ENCODE measurements at places on chromosomes 2 and 18.

DNA sequence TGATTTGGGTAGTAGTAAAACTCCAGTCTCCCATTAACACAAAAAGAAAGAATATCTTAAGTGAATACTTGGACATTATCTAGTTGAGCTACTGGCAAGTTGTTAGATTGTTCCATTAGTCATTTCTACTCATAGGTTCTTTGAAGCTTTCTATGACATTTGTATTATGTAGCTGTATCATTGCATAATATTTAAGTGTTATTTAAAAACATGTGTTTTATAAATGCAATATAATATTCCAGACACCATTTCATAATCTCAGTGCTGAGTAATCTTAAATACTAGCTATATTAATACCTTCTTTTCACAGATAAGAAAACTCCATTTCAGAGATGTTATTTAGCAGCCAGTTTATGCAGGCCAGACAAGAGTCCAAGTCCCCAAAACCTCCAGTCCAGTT lies 271.9 kb downstream of the NCKAP5 start:
- no peak for DNase-seq

DNA sequence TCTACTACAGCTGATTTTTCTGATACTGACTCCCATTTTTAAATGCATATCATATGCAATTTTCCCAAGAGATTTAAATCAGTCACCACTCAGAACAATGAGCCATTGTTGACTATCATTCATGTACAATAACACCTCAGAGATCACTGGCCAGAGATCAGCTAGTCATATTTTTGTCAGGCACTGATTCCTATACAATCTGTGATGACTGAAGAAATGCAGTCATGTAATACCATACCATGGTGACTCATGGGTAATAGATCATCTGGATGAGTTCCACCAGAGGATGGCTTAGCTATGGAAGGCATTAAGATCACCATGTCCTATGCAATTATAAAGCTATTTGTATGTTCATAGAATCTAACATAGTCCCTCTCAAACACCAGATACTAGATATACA lies 285.7 kb upstream of the DCC start:
- no peak for DNase-seq

DNA sequence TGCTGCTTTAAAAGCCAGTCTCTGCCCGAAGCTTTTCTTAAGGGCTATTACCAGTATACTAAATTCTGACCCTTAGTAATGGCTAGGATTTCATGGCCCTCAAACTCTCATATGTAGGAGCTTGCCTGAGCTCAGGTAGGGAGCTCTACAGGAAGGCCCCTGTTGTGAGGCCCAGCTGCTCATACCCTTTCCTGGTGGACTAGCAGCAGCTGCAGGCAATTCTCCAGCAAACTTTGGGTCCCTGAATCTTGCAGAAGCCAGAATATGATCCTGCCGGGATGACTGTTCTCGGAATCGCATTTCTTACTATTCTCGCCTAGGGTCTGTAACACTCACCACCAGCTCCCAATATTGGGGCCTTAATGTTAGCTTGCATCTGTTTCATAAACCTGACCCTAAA lies 106.4 kb upstream of the SERTAD2 start:
- DNase-seq, result no peak

DNA sequence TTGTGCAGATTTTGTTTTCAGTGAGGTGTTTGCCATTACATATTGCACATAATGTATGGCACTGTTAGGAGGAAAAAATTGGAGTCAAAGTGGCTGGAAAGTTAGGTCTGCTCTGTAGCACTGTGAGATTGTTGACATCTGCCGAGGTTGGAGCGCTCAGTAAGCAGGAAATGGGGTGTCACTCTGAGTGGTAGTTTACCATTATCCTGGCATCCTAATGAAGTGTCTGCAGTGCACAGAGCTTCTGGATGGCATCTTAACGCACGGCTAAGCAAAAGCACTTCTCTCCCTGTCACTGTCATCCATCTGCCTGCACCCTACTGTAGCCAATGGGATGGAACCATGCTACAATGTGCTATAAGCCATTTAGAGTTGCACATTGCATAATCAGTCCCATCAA lies 561.9 kb downstream of the ARHGAP15 start:
- DNase-seq, result no peak

GRCh38 chr2:71551631-71551915 lies 98.2 kb downstream of the DYSF start:
- no peak for DNase-seq

DNA sequence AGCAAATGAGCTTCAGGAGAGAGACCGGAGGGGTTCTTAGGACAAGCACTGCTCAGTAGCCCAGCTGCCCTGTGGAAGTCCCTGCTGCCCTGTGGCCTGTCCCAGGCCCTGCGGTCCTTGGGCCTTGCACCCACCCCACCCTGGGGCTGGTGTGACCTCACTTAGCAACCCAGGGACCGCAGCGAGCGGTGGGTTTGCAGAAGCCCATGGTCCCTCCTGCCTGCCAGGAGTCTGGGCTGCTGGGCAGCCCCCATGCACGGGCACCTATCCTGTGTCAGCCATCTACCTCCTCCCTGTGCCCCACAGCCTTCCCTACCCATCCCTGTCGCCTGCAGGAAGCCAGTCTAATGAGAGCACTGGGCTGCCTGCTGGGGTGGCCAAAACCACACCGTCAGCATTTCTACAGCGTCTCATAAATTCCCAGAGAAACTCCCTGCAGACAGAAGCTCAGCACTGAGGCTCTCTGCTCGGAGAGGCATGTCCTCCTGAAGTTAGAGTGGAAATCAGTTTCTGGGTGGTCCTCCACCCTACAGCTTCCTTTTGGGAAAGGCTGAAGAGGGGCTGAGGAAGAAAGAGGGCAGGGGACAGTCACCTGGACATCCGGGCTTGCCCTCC lies 231.1 kb upstream of the HS6ST1 start:
- no peak for DNase-seq

GRCh38 chr18:59546188-59546587 lies 151.0 kb downstream of the CCBE1 start:
- peak; percentile 7 for DNase-seq

DNA sequence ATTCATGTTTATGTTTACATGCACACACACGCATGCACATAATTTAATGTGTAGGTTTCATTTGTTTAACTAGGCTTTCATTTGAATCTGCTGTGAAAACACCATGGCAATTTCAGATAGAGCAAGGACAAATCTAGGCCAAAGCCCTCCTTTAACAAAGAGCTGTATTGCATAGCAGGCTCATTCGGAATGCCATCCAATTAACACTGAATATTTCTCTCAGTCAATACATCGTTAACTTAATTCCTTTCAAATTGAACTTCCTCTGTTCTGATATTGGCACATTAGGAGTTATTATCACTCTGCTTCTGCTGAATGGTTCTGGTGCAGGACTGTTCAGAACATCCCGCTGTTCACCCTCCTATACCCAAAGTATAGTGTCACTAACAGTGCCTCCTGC lies 435.1 kb upstream of the CDH20 start:
- no peak for DNase-seq

GRCh38 chr2:143572421-143572820 lies 443.2 kb downstream of the ARHGAP15 start:
- DNase-seq, result no peak

DNA sequence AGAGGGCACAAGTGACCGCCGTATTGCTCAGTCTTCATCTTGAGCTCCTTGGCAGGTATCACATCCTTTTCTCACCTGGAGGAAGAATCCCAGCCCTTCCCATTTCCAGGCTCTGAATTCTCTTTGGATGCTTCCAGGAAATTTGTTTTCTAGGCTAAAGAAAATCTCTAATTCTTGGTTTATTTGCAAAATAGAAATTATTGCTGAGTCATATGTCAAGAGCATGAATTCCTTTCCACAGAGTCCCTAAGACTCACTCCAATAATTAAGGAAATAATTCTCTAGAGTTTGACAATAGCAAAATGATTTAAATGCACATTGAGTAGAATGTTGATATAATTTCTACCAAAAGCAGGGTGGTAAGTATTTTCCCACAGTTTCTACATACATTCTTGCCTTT lies 16.3 kb upstream of the CCDC68 start:
- DNase-seq, result no peak

DNA sequence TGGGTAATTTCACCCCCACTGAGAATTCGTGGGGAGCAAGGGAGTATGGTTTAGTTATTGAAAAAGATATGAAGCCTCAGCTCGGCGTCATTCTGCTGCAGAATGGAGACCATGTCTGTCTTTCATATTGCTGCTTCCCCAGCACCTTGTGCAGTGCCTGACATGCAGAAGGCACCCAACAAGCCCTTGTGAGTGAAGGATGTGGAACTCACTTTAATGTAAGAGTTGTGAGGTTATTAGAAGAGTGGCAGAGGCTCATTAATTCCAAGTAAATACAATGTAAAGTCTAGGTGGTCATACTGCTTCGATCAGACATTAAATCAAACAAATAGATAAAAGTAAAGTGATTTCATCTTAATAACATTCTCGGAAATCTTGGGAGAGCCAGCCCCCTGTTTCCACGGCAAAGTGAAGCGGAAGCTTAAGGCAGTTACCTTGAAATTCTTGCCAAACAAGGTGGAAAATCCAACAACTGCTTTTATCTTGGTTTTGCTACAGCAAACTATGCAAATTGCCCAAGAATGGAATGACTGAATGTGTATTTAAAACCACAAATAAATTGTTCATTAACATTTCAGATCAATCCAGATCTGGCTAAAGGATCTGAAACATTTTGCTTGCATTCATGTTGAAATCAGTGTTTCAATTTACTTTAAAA lies 9.6 kb downstream of the CFAP221 start:
- DNase-seq, result no peak

DNA sequence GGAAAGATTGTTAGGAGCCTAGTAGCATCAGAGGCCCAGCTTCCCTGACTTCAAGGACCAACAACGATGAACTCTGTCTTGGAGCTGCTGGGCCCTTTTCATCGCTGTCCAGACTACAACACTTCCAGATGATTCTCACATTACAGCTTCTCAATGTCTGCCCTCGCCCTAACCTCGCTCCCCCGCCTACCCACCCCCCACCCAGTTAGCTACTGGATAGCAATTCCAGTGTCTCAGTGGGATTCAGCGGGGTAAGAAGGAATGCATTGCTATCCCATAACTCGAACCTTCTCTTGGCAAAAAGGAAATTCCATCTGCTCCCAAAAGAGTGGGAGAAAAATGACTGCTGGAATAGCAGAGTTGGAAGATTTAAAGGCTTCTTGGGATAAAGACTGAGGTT lies 65.0 kb downstream of the RPL37A start:
- DNase-seq, result no peak

GRCh38 chr2:185643434-185643833 lies 95.2 kb upstream of the FSIP2 start:
- no peak for DNase-seq

- DNase-seq, result peak; percentile 61
These were observed 456.6 kb upstream of the UBE2E3 start for GRCh38 chr2:180523621-180524340.

DNA sequence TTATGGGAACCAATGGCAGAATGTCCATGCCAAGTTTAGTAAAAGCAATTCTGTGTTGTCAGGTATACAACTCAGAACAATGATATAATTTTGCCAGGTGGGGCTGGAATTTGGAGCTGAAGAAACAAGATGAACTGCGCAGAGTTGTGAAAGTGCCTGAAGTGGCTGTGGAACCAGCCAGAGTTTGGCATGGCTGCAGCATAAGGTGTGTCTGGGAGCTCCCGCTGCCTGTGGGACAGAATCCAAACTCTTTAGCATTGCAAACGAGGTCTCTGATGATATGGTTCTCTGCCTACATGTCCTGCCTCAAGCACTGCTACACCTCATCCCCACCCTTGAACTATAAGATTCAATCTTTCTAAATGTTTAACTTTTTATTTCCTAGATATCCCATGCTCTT lies 909.7 kb downstream of the EPHA4 start:
- peak; percentile 28 for DNase-seq

DNA sequence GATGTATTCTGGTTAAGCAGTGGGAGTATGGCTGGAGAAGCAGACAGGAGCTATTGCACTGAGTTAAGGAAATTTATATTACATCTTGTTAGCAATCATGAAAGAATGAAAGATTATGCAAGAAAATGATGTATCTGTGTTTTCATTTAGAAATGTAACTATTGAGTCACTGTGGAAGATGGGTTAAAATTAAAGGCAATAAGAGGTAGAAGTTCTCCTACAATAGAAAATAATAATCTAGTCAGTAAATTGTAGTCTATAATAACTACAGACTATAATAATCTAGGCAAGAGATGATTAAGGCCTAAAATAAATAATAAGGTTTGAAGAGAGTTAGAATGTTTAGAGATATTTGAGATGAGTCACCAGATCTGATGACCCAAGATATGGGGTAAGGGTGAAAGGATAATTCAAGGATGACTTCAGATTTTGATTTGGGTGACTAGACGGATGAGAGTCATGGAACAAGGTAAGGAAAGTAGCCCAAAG lies 371.9 kb upstream of the KCNH7 start:
- DNase-seq, result peak; percentile 62

- peak; percentile 41 for DNase-seq
These were observed 2.9 kb upstream of the SLC19A3 start for GRCh38 chr2:227720680-227721079.

DNA sequence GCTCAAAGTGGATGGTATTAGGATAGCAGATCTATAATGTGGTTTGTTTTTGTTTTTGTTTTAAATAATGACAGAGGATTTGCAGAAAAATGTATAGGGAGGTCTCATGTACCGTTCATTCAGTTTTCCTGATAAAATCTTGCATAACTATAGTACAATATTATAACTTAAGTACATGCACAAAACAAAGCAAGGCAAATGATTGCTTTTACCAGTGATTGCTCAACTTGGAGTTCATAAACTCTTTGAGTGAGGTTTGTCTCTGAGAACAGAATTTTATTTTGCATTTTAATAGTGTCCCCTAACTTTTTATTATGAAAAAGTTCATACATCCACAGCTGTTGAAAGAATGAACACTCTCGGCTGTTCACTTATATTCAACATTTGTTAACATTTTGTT lies 96.6 kb downstream of the MAP4K4 start:
- no peak for DNase-seq

- no peak for DNase-seq
These were observed 340.3 kb downstream of the PLCL1 start for GRCh38 chr2:198144660-198145059.

DNA sequence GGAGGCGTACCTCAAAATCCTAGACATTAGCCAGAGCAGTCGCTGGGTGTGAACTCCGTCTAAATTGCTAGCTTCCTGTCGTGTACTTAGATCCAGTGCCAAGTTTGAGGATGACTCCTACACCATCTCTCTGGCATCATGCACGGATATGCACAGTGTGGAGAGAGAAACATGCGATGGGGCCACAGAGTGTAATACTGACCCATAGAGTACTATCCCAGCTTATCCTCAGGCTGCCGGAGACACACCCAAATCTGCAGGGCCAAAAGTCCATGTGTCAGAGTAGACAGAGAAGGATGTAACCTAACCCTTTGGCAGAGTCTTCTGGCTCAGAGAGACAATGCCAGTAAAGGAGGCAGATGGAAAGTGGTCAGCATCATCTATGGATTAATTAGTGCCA lies 84.2 kb downstream of the ARL4C start:
- DNase-seq, result peak; percentile 59

- DNase-seq, result peak; percentile 96
These were observed at the start of gene OLA1 for GRCh38 chr2:174248187-174248997. Gene OLA1 (minus strand): TSS chr2:174248532. CDS start chr2:174246815, 1,717 bp downstream.

GRCh38 chr2:127421116-127421800 lies 3.0 kb downstream of the PROC start:
- no peak for DNase-seq

- DNase-seq, result no peak
These were observed 42.3 kb downstream of the R3HDM1 start for GRCh38 chr2:135573620-135574019.
